ENCODE measurements at places on chromosomes 12 and 14.

DNA sequence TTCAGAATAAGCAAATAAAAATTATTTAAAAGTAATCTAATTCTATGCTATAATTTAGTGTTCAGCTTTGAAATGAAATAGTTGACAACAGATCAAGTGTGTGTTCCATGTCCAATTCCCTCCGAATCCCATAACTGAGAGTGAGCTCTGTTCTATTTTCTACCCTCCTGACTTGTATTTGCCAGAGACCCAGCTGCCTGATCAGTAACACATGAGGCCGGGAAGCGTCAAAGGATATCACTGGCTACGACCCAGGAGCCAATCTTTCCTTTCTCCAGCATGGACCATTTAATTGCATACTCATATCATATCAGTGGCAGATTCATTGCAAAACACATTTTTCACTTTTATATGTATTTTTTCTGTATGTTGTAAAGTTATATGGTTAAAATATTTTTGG lies 108.8 kb upstream of the TSPAN8 start:
- DNase-seq, result no peak

GRCh38 chr12:40794087-40794486 lies 101.8 kb downstream of the CNTN1 start:
- no peak for DNase-seq

- no peak for DNase-seq
These were observed 6.6 kb downstream of the BRF1 start for GRCh38 chr14:105294142-105294597.

- DNase-seq, result no peak
These were observed 24.8 kb downstream of the EPYC start for GRCh38 chr12:90979951-90980350.

DNA sequence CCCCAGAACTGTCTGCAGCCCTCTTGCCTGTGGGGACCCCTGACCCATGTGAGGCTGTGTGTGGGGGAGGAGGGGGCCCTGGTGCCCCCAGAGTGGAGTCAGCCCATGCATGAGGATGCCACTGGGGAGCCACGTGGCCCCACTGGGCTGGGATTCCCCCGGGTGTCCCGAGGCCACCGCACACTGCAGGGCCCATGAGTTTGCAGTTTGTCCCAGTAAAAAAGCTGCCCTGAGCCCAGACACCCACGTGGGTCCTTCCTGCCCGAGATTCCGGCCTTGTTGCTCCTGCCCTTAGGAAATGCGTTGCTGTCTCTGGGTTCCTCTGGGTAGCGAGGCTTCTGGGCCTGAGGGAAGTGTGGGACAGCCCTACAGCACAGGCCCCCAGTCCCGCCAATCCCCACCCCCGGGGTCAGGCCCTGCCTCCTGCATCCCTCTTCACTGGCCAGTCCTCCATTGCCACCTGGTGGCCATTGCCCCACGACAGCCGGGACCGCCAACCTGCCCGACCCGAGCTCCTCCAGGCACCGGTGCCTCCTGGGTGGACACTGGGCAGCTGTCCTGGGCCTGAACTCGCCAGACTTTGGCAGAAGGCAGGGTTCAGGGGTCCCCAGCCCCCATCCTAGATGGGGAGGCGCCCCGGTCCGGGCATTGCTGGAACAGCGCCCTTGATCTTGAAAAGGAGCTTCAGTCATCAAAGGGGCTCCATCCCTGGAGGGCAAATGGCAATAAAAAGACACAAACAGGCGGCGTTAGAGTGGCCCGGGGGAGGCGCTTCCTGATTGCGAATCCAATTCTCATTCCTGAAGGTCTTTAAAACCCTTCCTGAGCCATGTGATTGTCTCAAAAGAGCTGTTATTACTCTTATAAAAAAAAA lies 15.6 kb upstream of the C14orf180 start:
- peak; percentile 56 for DNase-seq
